ENCODE measurements at places on chromosomes 11 and 22. TPM values are rescaled to one million over a fixed set of nuclear protein-coding genes. Genes with fewer than 3 reads are reported as not detected.

DCPS gene
- 47.2 TPM for polyA plus RNA-seq

C11orf97 gene
- polyA plus RNA-seq, result not detected

PGM2L1 gene
- polyA plus RNA-seq, result 2.8 TPM

MMP13 gene
- not detected for polyA plus RNA-seq

LRRC75B gene
- polyA plus RNA-seq, result 0.16 TPM

WBP2NL gene
- 0.25 TPM for polyA plus RNA-seq

- no peaks in the 10 kb centered on the region for H3K27me3 ChIP-seq
- H3K27ac ChIP-seq, result no peak overlapping the region
- no peaks in the 10 kb centered on the region for H3K4me1 ChIP-seq
- DNase-seq, result no peak
- no peak overlapping the region for H3K4me3 ChIP-seq
These were observed 76.6 kb downstream of the ABTB2 start for GRCh38 chr11:34280945-34281872.

- no peaks in the 10 kb centered on the region for H3K36me3 ChIP-seq
- H3K27ac ChIP-seq, result peak overlapping the region; percentile 84
These were observed 762 bp downstream of the MTMR3 start for GRCh38 chr22:29883775-29884097.

GRCh38 chr11:90593099-90593498 lies 370.2 kb upstream of the CHORDC1 start:
- no peaks in the 10 kb centered on the region for H3K36me3 ChIP-seq
- no peak overlapping the region for H3K27ac ChIP-seq
- no peak for DNase-seq
- H3K4me3 ChIP-seq, result no peak overlapping the region

- no peak overlapping the region for H3K27ac ChIP-seq
- H3K4me3 ChIP-seq, result no peak overlapping the region
- no peaks in the 10 kb centered on the region for H3K36me3 ChIP-seq
- peaks cover 60% of the 10 kb centered on the region for H3K27me3 ChIP-seq
- DNase-seq, result no peak
- H3K4me1 ChIP-seq, result peaks cover 7% of the 10 kb centered on the region
These were observed 12.2 kb downstream of the USP2 start for GRCh38 chr11:119369132-119369925.

- H3K4me1 ChIP-seq, result peaks cover 33% of the 10 kb centered on the region
- H3K27me3 ChIP-seq, result no peaks in the 10 kb centered on the region
- DNase-seq, result no peak
- H3K27ac ChIP-seq, result peak overlapping the region; percentile 79
These were observed 10.5 kb downstream of the STARD10 start for GRCh38 chr11:72783144-72783905.

DNA sequence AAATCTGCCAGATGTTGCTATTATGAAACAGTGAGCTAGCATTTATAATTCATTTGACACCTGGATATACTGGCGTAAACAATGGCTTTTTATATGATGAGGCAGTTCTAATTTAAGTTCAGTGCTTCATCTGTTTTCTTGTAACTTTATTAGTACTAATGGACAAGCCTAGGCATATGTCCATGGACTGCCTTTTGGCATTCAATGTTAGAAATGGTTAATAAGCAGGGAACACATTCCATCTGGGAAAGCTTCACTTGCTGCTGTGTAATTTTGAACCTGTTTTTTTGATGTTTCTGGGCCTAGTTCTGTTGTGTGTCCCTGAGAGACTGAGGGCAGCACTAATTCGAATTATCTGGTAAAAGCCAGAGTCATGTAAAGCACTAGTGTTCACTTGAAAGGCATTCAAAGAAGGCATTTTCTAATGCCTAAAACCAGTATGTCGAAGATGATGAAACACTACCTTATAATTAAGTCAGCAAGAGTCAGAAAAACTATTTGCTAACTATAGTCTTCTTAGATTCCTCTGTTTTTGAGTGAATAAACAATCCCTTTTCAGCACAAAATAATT lies 138.5 kb downstream of the SWAP70 start:
- H3K27ac ChIP-seq, result no peak overlapping the region
- H3K4me3 ChIP-seq, result no peak overlapping the region
- DNase-seq, result no peak
- H3K27me3 ChIP-seq, result no peaks in the 10 kb centered on the region
- H3K36me3 ChIP-seq, result no peaks in the 10 kb centered on the region

GRCh38 chr11:27649800-27650199 lies 50.5 kb downstream of the BDNF start:
- no peaks in the 10 kb centered on the region for H3K27me3 ChIP-seq
- no peak overlapping the region for H3K27ac ChIP-seq
- no peaks in the 10 kb centered on the region for H3K4me1 ChIP-seq
- no peak for DNase-seq
- H3K4me3 ChIP-seq, result no peak overlapping the region

DNA sequence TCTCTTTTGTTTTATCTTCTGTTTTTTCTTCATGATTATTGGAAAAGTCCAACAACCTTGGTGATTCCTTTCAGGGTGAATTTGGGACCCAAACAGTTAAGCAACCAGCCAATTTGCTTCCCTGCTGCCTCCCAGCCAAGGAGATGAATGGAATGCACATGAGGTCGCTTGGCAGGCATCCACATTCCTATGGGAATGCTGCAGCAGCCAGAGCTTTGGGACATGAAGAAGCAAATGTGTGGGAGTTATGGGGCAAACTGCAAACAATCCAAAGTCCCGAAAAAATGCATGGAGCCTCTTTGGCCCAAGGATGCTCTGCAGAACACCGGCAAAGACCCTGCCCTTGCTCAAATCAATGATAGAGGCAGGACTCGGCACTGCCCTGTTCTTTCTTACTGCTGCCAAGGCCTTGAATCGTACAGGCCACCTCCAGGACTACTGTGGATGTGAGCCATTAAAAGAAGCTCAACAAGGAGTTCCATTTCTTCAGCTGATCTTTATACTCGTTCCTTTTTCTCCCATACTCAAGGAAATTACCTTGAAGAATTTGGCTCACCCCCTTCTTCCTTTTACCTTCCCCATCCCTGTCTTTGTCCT lies 117.3 kb upstream of the TEAD1 start:
- H3K27me3 ChIP-seq, result peaks cover 7% of the 10 kb centered on the region
- no peaks in the 10 kb centered on the region for H3K4me1 ChIP-seq
- no peak overlapping the region for H3K4me3 ChIP-seq
- peaks cover 8% of the 10 kb centered on the region for H3K36me3 ChIP-seq
- no peak for DNase-seq

DNA sequence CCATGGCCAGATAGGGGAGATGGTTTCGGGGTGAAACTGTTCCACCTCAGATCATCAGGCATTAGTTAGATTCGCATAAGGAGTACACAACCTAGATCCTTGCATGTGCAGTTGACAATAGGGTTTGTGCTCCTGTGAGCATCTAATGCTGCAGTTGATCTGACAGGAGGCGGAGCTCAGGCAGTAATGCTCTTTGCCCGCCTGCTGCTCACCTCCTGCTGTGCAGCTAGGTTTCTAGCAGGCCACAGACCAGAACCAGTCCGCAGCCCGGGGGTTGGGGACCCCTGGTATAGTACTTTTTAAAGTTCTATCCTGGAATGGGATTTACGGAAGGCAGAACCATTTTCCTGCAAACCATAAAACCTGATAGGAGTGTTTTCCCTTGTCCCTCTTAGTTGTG lies 54.6 kb downstream of the POLD3 start:
- no peak for DNase-seq
- H3K4me1 ChIP-seq, result peaks cover 2% of the 10 kb centered on the region
- H3K27me3 ChIP-seq, result no peaks in the 10 kb centered on the region

GRCh38 chr11:117859488-117860112 lies 16.9 kb downstream of the FXYD6 start:
- no peak overlapping the region for H3K4me3 ChIP-seq
- no peaks in the 10 kb centered on the region for H3K36me3 ChIP-seq

DNA sequence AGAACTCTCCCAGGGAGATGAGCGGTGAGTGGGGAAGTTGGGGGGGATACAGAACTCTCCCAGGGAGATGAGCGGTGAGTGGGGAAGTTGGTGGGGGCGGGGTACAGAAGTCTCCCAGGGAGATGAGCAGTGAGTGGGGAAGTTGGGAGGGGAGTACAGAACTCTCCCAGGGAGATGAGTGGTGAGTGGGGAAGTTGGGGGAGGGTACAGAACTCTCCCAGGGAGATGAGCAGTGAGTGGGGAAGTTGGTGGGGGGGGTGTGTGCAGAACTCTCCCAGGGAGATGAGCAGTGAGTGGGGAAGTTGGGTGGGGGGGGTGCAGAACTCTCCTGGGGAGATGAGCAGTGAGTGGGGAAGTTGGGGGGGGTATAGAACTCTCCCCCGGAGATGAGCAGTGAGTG lies 186.5 kb downstream of the SHANK2 start:
- H3K4me1 ChIP-seq, result no peaks in the 10 kb centered on the region
- peaks cover 31% of the 10 kb centered on the region for H3K27me3 ChIP-seq
- H3K27ac ChIP-seq, result no peak overlapping the region
- no peak for DNase-seq
- H3K4me3 ChIP-seq, result no peak overlapping the region

DNA sequence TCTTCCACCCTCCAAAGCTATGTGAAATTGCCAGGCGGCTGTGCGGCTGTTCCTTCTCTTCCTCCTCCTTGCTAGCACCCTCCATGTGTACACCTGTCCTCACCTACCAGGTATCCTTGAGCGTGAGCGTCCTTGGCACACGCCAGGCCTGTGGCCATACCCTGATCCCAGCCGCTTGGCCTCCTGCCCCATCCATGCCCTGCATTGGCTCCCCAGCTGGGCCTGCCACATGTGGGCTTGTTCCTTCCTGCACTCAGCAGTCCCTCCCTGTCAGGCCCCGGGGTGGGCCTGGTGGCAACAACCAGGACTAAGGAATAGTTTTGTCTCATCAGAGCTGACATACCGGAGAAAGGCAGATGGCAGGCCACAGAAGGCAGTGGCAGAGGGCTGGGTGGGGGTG lies 40.0 kb downstream of the SCUBE1 start:
- H3K4me1 ChIP-seq, result peaks cover 2% of the 10 kb centered on the region
- no peaks in the 10 kb centered on the region for H3K36me3 ChIP-seq
- H3K4me3 ChIP-seq, result no peak overlapping the region
- H3K27me3 ChIP-seq, result no peaks in the 10 kb centered on the region

- no peak overlapping the region for H3K4me3 ChIP-seq
- H3K36me3 ChIP-seq, result no peaks in the 10 kb centered on the region
- peaks cover 81% of the 10 kb centered on the region for H3K4me1 ChIP-seq
- H3K27ac ChIP-seq, result peak overlapping the region; percentile 57
These were observed 1.2 kb downstream of the CXCR5 start for GRCh38 chr11:118884875-118885274.

DNA sequence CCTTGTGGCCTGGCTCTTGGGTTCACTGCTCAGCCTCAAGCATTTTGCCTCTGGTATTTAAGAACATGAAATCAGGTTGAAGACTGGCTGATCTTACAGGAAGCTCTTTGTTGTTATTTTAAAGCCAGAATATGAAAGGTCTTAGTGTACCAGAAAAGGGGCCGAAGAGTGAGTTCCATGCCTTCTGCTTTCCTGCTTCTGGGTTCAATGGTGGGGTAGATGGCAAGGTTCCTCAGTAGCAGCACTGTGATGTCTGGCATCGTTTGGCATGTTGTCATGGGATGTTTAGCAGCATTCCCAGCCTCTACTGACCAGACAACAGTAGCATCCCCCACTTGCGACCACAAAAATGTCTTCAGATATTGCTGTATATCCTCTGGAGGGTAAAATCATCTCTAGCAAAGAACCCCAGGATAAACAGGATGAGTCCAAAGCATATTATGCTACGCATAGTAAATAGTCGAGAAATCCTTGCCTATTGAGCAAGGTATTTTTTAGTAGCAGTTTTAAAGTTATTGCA lies 2.4 kb downstream of the VPS26B start:
- no peaks in the 10 kb centered on the region for H3K27me3 ChIP-seq
- no peaks in the 10 kb centered on the region for H3K36me3 ChIP-seq
- H3K27ac ChIP-seq, result peak overlapping the region; percentile 69
- DNase-seq, result no peak
